Activated gamma-delta T cell treated with Interleukin-2 at 50 U/mL for 16 hours (primary cell): ENCODE measurements at places on chromosomes 5 and 9.

GRCh38 chr5:10567781-10568321 is 4.0 kb downstream of the ANKRD33B start:
- no peak for DNase-seq

GRCh38 chr5:84057211-84057610 is 327.5 kb downstream of the EDIL3 start:
- no peak for DNase-seq

DNA sequence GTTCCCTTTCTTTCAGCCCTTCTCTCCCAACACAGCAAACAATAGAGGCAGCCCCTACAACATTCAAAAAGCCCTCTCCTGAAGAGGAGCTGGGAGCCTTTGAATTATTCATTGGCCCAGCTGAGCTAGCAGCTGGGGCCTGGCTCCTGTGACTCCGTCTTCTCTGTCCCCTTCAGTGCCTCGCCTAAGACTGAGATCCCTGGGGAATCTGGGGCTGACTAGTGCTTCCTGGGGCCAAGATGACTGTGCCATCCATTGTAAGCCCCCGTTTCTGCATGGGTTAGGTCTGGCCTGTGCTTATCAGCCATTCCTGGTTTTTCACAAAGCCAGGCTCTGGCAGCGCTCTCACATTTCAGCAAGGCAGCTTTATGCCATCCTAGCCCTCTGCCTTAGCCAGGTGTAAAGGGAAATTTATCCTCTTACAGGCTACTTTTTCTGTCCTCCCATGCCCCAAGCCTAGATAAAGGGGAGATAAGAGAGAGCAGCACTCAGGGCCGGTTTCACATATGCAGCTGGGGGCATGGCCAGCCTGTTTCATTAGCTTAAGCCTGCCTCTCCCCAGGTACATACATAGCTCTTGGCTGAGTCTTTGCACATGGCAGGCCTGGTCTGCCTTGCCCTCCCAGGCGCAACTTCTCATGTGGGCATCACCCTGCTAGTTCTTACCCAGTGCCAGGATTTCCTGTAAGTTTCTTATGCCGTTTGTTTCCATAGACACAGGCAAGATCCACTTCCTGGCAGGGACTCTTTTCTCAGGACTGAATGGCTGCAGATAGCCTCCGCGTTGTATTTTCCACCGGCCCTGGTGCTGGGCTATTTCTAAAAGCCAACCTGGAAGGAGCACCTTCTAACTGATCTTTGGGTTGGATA is 15.8 kb downstream of the PTPA start:
- DNase-seq, result no peak

DNA sequence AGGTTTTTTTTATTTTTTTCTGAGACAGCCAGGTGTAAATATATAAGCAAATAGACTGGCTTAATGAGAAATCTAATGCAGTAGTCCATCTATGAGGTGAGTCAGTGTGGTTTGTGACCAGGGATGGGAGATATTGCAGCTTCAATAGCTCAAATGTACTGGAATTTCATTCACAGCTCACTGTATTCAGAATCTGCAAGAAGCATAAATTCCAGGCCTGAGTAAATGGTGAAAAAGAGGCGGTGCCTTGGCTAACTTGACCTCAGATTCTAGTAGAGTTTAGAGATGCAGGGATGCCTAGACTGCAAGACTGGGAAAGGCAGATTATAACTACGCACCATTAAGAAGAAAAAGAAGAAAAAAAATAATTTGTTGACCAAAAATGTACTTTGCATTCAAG is 151.9 kb upstream of the SMC2 start:
- no peak for DNase-seq

GRCh38 chr5:140403613-140404012 is 2.0 kb downstream of the ANKHD1 start:
- no peak for DNase-seq
